ENCODE measurements at places on chromosomes 5 and 9.

DNA sequence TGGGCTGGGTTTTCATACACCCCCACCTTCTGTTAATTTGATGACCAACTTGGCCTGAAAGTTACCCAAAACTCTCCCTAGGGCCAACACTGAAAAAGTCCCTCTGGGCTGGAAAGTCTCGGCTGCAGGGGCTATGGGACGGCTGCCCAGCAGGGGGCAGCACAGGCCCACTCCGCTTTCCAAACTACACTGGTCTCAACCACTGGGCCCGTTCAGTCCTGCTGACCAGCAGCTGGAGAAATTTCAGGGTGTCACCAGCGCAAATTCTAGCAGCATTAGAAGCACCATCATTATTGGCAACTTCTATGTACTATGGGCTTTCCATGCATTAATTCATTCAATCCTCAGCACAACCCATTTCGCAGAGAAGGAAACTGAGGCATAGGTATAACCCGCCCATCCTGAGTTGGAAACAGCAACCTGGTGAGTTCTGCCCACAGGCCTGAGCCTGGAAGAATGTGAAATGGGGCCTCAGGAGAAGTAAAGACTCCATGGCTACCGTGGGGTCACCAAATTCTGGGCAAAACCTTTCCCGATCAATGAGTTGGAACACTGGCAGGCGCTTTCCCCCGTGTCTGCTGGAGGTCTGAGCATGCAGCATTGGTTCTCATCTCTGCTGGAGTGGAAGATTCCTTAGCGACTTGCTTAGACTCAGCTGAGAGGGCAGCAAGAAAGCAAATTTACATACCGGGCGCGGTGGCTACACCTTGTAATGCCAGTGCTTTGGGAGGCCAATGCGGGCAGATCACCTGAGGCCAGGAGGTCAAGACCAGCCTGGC is 9.7 kb downstream of the ORM2 start:
- peak; percentile 25 for DNase-seq

- no peak for DNase-seq
These were observed 13.4 kb upstream of the RNU6ATAC start for GRCh38 chr9:134177624-134178393.

GRCh38 chr5:85604786-85605185 is 1013.0 kb upstream of the COX7C start:
- no peak for DNase-seq

- no peak for DNase-seq
These were observed 644.1 kb upstream of the KLF4 start for GRCh38 chr9:108133680-108134079.

Data from HFF-Myc (cell line).